Inflammatory macrophage treated with lipopolysaccharide for 1 hour (primary cell): ENCODE measurements at places on chromosomes 2 and 18.
A peak's percentile ranks its signal among the peaks of the same experiment; 100 is the strongest.

DNA sequence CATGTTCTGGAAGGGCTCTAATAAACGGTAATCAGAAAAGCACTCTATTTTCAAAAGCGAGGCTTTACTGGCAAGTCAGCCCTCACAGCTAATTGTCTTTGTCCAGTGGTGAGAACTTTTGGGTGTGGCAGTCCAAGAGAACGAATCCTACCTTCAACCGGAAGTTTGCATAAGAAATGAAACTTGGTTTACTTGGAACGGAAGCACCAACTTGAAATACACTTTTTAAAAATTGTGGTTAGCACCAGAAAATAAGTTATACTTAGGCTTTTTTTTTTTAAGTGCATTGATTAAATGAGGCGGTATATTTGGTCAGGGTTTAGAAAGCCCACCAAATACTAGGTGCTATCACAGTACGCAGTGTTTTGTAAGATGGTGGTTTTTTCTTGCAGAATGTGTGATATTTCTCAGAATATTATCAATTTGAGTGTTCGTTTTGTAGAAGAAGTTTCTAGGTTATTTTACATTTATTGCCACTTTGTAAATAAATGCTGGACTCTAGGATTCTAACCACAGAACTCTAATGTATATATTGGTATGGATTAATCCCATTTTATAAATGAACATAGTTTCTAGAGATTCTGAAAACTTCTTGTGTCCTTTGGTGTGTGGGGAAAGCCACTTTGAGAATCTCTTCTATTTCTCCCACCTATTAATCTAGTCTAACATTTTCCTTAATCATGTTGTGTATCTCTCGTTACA, 1.2 kb downstream of the MYL12A start:
- peak; percentile 57 for DNase-seq

DNA sequence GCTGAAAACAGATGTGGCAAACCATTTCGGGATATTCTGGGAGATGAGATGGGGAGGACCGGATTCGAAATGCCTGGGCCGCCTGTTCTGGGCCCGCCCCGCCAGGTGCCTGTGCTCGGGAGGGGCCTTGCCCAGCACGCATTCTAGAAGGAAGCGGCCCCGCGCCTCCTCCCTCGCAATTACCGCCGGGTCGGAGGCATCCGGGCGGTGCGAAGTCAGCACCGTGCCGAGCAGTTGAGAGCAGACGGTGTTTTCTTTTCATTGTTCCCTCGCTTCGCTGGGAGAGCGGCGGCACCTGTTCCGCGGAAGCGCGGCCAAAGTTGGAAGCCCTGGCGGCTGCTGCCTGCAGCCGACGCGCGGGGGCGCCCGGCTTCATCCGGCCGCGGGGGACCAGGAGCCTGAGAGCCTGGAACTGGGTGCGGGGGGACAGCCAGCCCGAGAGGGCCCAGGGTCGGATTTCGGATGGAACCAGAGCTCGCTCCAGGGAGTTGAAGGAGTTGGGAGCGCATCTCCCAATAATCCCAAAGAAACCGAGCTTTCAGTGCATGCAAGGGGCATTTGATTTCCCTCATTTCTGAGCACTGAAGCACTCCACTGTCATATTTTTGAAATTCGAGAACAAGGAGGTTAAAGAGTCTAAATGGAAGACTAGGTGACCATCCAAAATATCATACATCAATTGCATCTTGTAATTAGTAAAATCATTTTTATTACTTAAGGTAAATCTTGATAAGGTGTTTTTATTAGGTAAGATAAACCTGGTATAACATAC, 241.8 kb upstream of the RAB12 start:
- no peak for DNase-seq

DNA sequence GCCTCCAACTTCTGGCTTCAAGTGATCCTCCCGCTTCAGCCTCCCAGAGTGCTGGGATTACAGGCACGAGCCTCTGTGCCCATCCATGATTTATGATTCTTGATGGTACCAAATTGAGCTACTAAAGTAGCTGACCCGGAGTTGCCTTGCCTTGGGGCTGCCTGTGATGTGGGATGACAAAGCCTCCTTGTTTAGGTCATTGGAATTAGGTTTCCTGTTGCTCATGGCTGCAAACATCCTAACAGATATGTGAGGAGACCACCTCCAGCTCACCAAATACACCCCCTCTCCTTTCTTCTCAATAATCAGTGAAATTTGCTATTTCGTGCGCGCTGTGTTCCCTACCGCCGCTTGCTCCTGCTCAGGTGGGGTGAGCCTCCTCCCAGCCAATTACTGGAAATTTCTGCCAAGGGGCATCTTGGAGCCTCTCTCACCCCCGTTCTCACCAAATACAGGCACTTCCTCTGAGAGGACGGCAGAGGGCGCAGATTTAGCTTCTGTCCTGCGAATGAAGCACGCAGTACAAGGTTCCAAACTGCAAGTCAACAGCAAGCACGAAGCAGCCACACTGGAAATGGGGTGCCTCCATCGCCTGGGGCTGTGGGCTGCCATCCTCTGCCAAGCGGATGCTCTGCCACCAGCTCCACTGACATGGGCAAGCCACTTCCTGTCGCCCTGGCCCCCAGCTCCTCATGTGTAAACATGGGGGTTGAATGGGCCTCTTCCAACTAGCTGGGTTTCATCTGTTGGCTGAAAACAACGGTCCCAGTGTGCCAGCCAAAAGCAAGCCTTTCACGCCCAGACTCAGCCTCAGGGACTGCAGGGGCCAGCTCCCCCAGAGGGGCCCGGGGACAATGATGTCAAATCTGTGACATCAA, 71.7 kb downstream of the NCAPH start:
- DNase-seq, result peak; percentile 79

DNA sequence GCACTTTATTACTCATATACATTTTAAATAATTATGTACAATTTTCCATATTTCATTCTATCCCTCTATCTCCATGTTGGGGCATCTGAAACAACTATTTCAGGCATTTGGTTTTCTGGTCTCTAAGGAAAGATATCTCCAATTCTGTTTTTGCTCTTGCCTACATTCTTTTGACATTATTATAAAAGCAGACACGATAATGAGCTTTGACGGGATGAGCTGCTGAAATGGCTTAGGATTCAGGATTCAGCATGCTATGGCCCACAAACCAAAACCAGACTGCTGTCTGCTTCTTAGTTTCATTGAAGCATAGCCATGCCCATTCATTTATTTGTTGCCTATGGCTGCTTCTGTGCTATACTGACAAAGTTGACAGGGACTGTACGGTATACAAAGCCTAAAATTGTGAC, 42.7 kb upstream of the GLS start:
- DNase-seq, result no peak

DNA sequence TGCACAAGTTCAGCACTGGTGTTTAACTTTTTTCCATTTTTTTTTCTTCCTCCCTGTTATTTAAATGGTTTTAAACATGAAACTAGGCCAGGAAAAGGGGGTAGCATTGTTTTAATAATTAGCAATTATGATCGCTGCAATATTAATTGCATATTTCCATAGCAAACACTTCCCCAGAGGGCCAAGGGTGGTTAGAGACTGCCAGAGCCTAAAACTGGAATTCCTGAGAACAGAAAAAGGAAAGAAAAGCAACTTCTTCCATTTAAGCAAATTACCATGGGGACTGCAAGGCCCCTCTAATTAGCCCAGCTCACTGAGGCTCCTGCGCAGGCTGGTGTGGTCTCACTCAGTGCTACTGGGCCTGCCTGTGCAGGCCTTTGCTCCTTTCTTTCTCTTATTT, 201.5 kb downstream of the SMAD2 start:
- no peak for DNase-seq

GRCh38 chr2:144217853-144218633, 301.9 kb downstream of the ZEB2 start:
- DNase-seq, result no peak

- no peak for DNase-seq
These were observed 201.1 kb upstream of the HDAC4 start for GRCh38 chr2:239601880-239602279.
